ENCODE measurements at places on chromosomes 2 and 18. TPM values are rescaled to one million over a fixed set of nuclear protein-coding genes. Genes with fewer than 3 reads are reported as not detected.

TRABD2A gene
- total RNA-seq, result 89.8 TPM

PLGLB1 gene
- total RNA-seq, result 1.6 TPM

GRCh38 chr2:9975805-9976447, 24.4 kb downstream of the GRHL1 start:
- no peak for DNase-seq

DNA sequence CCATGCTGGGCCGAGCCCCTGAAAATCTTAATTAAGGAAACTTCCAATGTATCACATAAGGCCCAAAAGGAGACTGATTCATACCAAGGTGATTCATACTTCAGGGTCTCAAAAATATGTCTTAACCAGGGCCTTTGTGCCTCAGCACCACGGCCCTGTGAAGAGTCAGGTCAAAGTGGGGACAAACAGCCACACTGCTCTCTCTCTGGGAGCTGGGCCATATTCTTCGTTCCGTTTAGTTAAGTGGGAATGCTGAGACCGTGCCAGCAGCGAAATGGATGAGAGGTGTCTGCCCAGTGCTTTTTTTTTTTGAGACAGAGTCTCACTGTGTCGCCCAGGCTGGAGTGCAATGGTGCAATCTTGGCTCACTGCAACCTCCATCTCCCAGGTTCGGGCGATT, 9.3 kb upstream of the PTMA start:
- DNase-seq, result no peak

- no peak for DNase-seq
Observed at GRCh38 chr2:142180820-142181533, 50.2 kb upstream of the LRP1B start.
